ENCODE measurements at places on chromosomes 1 and 21. TPM values are rescaled to one million over a fixed set of nuclear protein-coding genes. Genes with fewer than 3 reads are reported as not detected.

The PGBD2 gene
- 14.3 TPM for total RNA-seq

The KCNK1 gene
- total RNA-seq = not detected

GRCh38 chr1:108962681-108963051 is 618 bp downstream of the CLCC1 start:
- peak; percentile 15 for DNase-seq

DNA sequence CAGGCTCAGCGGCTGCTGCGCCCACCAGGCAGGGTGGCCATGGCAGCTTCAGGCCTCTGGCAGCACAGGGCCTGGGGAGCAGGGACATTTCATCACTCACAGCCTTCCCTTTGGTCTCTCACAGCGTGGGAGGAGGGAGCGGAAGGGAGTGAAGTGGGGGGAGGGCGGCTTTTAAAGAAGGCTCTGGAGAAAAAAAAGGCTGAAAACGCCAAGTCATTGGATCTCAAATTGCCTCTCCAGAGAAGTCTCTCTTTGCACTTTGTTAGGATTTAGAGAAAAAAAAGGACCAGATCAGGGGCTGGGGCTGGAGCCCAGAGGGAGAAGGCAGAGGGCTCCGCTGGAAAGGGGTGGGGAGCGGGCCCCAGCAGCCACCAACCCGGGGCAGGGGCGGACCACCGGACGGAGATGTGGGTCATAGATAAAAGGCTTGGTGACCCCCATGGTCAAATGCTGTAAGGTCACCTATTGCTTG is 209.9 kb downstream of the GRIK3 start:
- DNase-seq = peak; percentile 26

The OR10Z1 gene
- not detected for total RNA-seq

DNA sequence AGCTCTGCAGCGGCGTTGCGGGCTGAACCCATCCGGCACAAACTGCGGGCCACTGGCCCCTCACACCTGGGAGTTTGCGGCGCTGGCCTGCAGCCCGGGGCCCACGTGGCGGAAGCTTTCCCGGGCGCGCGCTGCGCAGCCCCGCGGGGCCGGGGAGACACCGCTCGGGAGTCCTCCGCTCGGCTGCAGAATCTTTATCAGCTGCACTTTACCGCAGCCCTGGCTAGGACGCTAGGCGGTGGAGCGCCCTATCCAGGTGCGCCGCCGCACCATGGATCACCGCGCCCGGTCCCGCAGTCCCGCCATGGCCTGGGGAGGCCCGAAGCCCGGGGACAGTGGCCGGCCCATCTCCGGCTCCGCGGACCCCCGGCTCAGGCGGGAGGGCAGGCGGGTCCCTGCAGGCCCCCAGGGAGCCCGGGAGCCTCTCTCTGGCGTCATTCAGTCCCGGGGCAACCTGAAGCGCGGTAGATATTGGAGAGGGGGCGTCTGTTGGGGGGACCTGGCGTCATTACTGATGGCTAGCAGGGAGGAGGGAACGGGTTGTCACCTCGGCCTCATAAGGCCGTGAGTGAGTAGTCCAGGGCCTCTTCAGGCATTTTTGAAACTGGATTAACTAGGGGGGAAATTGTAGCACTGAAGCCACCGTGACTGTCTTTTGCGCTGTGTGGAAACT is 5.7 kb upstream of the OLIG2 start:
- DNase-seq = no peak

DNA sequence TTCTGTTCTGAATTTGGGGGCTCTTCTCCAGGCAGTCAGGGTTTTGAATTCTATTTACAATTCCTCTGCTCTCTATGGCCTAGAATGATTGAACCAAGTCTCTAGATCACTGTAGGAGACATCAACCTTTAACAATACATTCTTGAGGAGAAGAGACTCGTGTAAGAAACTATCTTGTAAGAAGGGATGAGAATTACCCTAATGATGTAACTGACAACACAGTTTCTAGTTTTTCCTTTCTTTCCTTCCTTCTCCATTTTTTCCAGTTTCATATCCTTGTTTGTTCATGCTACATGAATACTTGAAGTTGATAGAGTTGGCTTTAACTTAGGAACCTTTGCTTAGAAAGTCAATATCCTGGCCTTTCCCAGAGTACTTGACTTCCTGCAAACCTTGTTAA is 1.3 kb upstream of the ATP1A1 start:
- no peak for DNase-seq

DNA sequence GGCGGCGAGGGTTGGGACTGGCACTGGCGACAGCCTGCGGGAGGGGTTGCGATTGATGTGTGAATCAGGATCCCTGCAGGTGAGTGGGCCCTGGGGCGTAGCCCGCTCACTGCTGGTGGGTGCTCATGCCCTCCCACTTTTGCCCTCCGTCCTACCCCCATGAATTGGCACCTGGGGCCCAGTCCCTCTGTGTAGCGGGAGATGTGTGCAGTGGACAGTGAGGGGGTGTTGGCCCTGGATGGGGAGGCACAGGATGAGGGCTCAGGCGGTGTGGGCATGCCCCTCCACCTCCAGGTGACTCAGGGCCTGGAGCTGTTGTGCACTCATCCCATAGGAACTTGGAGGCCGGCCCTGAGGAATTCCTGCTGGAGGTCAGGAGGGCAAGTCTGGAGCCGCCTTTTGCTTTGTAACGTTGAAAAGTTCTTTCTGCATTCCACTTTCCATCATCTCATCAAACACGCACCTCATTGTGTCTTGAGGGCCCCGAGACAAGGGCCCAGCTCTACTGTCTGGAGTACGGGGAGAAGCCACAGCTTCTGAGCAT is 3.0 kb downstream of the PEAR1 start:
- no peak for DNase-seq

- DNase-seq = no peak
Observed at GRCh38 chr1:176932114-176933104, 232.1 kb downstream of the ASTN1 start.

DNA sequence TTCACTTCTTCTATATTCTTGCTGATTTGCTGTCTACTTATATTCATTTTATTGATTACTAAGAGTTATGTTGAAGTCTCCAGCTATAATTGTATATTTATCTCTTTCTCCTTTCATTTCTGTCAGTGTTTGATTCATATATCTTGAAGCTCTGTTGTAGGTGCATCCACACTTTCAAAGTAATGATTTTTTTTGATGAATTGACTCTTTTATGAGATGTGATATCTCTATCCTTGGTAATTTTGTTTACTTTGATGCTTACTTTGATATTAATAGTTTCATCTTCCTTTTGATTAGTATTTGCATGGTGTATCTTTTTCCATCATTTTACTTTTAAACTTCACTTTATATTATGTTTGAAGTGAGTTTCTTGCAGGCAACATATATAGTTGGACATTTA is 110.8 kb downstream of the XPR1 start:
- DNase-seq = no peak

GRCh38 chr1:24327891-24328290 is 8.7 kb downstream of the GRHL3 start:
- no peak for DNase-seq
